ENCODE measurements at places on chromosomes 12 and 14.

GRCh38 chr12:13210236-13211190, 14.0 kb downstream of the EMP1 start:
- DNase-seq: no peak

GRCh38 chr12:68185598-68185997, 26.1 kb upstream of the IFNG start:
- no peak for DNase-seq

- DNase-seq: no peak
These were observed 318.7 kb downstream of the LRFN5 start for GRCh38 chr14:41925409-41925808.

DNA sequence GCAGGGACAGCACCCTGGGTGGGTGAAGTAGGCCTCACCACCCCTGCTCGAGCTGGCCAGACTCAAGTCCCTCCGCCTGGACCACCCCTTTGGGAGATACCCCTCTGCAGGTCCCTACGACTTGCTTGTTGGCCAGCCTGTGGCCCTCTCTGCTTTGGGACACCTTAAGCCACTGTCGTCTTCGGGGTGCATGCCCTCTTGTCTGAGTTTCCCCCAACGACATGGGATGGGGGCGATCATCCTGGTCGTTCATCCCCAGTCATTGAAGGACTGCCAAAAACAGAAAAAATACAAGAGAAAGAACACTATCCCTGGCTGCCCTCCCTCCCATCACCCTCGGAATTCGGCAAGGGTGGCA, 151.1 kb downstream of the DPF3 start:
- DNase-seq: no peak

DNA sequence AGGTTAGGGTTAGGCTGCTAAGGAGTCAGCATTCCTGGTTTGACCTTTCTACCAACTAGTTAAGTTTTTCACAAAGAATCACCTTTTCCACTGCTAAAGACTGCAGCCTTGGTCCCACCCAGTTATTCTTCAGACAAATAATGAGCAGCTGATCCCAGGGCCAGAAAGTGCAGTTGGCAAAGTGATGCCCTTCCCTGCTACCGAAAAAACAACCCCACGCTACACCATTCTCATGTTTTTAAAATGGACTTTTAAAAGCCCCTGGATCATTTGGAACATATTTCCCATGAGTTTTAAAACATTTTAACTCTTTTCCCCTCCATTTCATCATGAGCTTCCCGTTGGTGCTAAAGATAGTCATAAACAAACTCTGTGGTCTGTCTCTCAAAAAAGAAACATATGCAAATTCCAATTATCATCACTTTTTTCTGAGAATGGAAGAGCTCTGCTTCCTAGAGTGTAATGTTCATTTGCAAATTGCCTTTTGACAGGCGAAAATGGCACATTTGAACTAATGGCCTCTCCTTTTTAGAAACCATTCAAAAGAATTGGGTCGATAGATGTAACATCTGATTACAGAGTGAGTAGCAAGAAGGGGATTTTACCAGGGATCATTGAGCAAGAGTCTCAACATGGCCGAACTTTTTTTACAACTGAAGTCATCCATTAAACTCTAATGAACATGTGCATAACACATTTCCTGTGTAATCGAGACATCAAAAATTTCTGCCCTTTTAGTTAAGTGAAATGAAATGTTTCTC, 129.3 kb upstream of the RAP1B start:
- DNase-seq: no peak

GRCh38 chr12:86526060-86526595, 269.9 kb upstream of the MGAT4C start:
- no peak for DNase-seq

DNA sequence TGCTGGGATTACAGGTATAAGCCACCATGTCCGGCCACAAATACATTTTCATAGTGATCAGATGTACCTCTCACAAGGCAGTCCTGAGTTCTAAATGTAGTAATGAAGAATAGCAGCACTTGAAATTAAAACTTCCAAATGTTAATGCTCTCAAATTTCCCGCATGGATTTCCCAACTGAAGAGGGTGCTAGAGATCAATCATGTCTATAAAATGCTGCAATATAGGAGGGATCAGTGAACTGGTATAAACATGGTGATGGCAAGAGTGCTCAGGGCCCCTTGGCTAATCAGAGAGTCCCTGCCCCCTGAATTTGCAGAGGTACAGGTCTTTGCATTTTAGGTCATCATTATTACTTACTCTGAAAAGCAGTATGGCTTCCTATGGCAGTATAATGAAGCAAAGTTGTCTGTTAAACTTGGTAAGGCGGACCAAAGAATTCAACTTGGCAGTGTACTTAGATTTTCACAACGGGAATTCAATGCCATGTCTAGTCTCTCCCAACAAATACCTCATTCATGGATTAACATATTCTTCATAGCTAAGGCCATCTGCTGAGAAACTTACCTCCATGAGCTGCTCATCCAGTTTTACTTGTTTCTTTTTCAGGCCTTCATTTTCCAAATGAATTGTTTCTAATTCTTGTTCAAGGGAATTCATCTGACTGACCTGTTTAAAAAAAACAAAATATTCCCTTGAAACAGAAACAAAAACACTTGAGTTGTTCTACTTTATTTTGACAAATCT, 67.0 kb upstream of the SAV1 start:
- DNase-seq: no peak

GRCh38 chr12:99600388-99600787, 47.2 kb upstream of the GARIN6 start:
- DNase-seq: no peak

DNA sequence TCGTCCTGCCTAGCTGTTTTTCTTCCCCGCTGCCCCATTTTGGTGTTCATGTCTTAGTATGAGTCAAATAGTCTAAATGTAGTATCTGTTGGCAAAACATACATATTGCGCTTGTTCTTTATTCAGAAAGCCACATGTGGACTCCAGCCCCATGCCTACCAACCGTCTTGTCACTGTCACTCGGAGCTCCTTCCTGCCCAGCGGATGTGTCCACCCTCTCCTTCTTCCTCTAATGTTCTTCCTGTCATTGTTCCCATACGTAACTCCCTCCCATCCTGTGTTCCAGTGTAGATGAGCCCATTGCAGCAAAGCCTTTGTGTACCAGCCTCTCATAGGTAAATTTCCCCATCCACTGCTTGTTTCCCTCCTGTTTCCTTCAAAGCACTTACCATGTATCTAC, 120.5 kb downstream of the TMX1 start:
- DNase-seq: no peak

All from right hindlimb (tissue), 1 donor.